ENCODE measurements at places on chromosomes 4 and X.

GRCh38 chr4:41140410-41140809, 73.9 kb downstream of the APBB2 start:
- no peak for DNase-seq

GRCh38 chrX:55716937-55717336, 612 bp upstream of the RRAGB start:
- DNase-seq: no peak

DNA sequence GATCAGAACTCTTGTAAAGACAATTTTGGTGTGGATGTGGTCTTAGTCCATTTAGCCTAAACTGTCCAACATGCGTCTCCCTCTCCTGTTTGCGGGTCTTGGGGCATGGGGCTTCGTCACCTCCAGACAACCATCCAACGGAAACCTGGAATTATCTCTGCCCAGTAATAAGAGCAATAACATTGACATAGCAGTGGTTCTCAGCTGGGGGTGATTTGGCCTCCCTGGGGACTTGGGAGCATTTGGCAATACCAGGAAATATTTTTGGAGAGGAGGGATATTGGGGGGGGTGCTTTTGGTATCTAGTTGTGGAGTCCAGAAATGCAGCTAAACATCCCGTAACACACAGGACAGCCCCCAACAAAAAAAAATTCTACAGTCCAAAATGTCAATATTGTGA, 47.2 kb downstream of the SEL1L3 start:
- no peak for DNase-seq

DNA sequence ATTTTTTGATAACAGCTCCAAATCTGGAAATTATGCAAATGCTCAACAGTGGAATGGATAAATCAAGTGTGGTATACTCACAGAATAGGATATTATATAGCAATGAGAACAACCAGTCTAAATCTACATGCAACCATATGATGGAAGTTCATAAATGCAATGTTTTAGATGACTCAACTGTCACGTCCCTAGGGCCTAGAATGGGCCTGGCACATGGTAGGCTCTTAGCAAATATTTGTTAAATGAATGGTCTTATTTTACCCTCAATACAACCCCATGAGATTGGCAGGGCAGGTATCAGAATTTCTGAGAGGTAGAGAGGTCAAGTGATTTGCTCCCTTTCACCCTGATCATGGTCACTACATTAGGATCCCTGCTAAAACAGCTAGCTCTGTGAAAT, 14.6 kb upstream of the NKX3-2 start:
- no peak for DNase-seq

GRCh38 chrX:372856-373640, 13.7 kb downstream of the PPP2R3B start:
- no peak for DNase-seq

DNA sequence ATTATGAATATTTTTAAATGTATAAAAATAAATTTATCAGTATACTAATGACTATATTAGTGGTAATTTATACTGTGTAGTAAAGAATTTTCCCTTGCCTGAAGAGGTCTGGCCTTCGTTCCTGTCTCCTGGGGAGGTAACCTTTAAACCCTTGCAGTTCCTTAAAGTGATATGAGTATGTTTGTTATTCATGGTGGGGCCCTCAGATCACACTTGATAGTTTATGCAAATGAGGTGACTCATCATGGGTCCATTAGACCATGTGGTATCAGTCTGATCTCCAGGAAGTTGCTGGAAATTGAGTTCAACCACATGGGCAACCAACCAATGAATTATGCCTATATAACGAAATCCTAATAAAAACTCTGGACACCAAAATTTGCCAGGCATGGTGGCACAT, 904.1 kb downstream of the RPA4 start:
- no peak for DNase-seq

- no peak for DNase-seq
Observed at GRCh38 chr4:151045907-151046306, 30.8 kb upstream of the LRBA start.

DNA sequence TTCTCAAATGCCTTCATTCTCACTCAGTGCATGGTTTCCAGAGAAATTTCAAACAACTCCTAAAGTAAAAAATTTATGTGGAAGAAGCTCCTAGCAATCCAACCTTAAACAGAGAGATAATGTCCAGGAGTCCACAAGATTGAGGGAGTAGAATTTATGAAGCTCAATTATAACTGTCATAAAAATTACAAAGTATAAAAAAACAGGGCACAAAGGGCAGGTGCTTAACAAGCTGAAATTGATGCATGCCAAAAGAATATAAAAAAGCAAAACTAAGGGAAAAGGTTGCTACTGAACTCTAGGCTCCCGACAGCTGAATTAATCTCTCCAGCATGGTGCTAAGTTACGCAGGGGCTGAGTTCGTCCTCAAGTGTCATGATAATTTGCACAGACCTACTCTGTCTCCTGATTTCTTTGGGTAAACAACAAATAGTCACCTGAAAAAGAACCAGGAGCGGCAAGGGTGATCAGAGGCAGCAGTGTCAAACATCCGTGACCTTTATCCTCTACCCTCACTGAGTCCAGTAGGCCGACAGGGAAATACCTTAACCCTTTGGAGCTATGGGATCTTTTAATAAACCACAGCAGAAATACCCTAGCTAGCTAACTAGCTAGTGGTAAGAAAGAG, 47.2 kb upstream of the RELL1 start:
- DNase-seq: no peak

DNA sequence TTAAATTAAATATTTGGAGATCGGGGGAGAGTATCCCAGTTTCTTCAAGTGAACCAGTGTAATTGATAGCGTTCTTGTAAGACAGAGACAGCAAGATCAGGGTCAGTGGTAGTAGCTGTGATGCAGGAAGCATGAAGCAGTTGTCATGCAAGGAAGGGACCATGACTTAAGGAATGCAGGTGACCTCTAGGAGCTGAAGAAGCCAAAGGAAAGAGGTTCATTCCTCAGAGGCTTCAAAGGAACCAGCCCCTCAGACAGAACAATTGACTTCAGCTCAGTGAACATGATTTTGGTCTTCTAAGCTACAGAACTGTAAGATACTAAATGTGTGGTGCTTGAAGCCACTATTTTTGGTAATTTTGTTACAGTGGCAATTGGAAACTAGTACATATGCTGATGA, 51.6 kb downstream of the GLRB start:
- DNase-seq: no peak

DNA sequence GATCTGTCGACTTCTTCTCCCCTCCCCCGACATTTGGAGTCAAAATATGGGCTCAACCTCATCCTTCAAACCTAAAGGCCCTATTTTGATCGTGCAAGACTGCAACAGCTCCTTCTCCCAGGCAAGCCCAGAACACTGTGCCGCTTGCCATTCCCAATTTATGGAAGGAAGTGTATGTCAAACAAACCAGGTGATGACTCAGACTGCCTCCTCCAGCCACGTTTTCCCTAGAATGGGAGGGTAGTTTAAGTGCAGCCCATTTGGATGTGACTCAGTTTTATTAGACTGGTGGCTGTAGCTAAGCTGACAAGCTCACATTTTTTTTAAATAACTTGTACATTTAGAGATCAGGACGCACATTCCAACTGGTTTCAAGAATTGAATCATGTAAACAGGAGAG, 570.4 kb upstream of the DIPK2B start:
- no peak for DNase-seq

DNA sequence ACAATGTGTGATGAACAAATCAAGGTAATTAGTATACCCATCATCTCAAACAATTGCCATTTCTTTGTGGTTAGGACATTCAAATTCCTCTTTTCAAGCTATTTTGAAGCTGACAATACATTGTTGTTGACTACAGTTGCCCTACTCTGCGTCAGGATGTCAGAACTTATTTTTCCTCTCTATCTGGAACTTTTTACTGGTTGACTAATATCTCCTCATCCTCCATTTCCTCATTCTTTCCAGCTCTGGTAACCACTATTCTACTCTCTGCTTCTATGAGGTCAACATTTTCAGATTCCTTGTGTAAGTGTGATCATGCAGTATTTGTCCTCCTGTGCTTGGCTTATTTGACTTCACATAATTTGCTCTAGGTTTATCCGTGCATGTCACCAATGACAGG, 240.5 kb upstream of the HS3ST1 start:
- DNase-seq: no peak

GRCh38 chr4:118935819-118936218, 47.2 kb downstream of the SYNPO2 start:
- DNase-seq: no peak

DNA sequence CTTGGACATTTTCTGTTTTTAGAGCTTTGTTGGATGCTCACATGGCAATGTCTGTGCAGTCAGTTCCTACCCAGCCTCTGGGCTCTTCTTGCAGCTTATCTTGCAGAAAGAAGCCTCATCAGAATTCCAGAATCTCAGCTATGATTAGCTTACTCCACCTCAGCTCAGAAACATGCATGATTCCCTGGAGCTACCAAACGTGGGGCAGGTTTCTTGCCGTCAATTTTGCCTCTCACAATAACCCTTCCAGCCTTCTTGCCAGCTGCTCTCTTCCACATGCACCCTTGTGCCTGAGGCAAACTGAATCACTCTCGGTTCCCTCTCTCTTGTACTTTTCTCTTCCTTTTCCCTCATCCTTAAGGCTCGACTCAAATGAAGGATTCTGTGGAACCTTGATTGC, 141.4 kb downstream of the PTTG2 start:
- DNase-seq: no peak

DNA sequence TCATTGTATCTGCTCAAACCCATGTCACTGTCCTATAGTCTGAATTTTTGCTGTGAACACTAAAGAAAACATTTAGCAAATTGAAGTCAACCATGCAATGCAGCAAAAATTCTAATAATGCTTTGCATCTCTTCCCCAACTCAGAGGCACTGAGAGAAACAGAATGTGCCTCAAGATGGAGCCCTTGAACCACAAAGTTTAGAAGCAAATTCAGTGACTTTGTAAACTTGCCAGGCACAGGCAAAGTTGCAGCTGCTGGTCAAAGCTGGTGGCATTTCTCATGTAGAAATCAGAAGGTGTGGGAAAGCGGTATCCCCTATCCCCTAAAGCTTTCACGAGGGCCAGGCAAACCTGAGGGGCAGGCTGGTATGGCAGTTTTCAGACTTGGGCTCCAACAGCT, 121.7 kb upstream of the DIPK2B start:
- peak; percentile 50 for DNase-seq

- no peak for DNase-seq
Observed at GRCh38 chr4:17168571-17168970, 270.1 kb upstream of the LDB2 start.

GRCh38 chr4:180304321-180304720, 1938.9 kb upstream of the TENM3 start:
- DNase-seq: no peak

DNA sequence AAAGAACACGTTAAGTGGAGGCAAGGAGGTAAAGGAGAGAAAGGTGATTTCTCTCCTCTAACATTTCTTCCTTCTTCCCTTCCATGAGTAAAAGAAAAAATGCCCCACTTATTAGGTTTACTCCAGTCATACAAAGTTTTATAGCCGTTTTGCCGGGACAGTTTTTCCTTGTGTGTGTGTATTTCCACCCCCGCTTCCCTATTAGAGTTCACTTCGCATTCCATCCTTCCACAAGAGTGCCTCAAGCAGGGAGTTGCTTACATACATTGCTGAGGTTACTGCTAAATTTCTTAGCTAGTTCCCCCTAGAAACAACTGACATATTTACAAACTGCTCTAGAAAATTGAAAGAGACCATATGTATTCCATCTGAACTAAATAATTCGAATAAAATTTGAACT, 45.2 kb upstream of the BMP15 start:
- no peak for DNase-seq

DNA sequence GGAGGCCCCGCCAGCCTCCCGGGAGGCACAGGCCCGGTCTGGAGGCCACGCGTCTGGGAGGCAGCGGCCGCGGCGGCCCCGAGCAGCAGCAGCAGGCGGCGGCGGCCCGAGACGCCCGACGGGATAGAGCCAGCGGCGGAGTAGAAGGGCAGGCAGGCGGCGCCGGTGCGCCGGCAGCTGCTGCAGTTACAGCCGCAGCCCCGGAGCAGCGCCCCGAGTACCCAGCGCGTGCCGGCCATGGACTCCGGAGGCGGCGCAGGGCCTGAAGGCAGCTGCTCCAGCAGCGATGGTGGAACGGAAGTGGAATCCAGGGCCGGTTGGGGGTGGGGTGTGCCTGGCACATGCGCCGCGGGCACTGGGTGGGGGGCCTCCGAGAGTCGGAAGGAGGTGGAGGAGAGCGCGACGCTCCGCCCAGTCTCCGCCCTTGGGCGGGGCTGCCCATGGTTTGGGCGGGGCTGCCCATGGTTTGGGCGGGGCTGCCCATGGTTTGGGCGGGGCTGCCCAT, at the start of gene GRSF1:
Gene GRSF1, minus strand, starts transcription at position 302 of the 505 bp plus-strand sequence. Its CDS starts 63 bp downstream, at position 239.
- DNase-seq: peak; percentile 97

DNA sequence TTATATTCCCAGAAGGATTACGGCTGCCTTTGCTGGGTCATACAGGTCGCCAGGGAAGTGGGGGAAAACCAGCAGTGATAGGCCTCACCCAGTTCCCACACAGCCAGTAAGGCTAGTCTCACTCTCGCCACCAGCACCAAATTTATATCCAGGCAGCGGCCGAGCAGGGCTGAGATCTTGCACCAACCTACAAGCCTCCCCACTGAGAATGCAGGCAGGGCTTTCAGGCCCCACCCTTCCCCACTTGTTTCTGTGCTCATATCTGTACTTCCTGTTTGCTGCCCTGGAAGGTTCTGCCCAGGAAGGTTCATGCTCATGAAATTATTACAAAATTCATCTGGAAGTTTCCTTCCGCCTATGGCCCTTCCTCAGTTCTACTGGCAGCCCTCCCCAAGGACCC, 179.7 kb downstream of the STIM2 start:
- no peak for DNase-seq

- no peak for DNase-seq
Observed at GRCh38 chrX:23435575-23435974, 100.9 kb downstream of the PTCHD1 start.

DNA sequence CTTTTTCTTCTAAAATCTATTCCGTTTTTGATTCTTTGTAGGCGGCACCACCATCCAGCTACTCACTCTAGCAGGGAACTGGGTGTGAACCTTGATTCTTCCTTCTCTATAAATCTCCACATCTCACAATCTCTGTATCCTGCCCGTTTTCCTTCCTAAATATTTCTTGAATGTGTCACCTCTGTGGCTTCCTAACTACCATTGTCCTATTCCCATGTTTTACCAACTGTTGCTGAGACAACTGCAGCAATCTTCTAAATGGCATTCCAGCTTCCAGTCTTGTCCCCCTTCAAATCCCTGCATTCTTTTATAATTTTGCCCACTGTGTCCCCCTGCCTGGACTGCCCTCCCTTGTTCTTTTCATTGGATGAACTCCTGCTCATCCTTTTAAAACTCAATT, 641.3 kb downstream of the RPA4 start:
- DNase-seq: no peak

DNA sequence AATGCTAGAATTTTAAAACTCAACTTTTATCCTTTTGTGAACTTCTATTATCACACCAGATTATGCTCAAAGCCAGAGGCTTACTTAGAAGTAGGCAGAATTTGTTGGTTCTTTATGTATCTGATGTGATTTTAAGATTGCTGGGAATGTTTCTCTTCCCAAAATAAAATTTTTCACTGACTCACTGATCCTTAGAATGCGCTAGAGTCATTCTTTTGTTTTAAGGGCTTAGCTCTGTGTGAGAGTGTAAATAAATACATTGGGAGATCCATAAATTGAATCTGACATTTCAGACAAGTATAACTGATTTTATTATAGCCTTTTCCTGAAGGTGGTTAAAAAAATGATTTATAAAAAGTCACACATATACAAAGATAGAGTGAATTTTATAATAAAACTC, 101.3 kb downstream of the LARP1B start:
- no peak for DNase-seq

GRCh38 chr4:144701683-144702233, 55.8 kb downstream of the HHIP start:
- no peak for DNase-seq

GRCh38 chr4:98289375-98289774, 28.2 kb downstream of the RAP1GDS1 start:
- DNase-seq: no peak
